ENCODE measurements at places on chromosomes 13 and 19.

DNA sequence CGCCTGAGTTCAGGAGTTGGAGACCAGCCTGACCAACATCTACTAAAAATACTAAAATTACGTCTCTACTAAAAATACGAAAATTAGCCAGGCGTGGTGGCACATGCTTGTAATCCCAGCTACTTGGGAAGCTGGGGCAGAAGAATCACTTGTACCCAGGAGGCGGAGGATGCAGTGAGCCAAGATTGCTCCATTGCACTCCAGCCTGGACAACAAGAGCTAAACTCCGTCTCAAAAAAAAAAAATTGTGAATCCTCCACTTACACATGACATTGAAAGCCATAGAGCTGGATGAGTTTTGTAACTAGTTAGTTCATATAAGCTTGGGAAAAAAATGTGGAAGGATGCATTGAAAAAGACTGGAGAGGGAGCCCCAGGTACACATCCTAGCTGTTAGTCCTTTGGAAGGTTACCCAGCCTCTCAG, 452 bp upstream of the PSMD8 start:
- no peak for DNase-seq

- peak; percentile 23 for DNase-seq
Observed at GRCh38 chr13:27450921-27451471, 632 bp upstream of the MTIF3 start.

- DNase-seq = no peak
Observed at GRCh38 chr13:22387899-22388298, 717.0 kb downstream of the FGF9 start.

DNA sequence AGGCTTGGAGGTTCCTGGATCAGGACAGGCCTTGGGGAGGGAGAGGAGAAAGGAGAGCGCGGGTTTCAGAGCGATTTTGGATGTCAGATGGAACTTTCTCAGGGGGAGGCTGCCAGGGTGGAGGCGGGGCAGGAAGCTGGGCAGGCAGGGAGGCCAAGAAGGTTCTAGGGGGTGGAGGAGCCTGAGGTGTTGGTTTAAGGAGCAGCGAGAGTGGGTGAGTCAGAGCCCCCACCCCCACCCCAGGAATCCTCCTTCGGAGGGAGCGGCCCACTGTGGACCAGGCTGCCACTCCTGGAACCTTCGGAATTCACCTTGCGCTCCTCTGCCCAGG, 15.9 kb upstream of the NOP53 start:
- DNase-seq = peak; percentile 96

GRCh38 chr13:31012655-31013024, 80.2 kb downstream of the TEX26 start:
- DNase-seq = peak; percentile 46

- no peak for DNase-seq
Observed at GRCh38 chr13:32895296-32895695, 120.9 kb upstream of the KL start.

DNA sequence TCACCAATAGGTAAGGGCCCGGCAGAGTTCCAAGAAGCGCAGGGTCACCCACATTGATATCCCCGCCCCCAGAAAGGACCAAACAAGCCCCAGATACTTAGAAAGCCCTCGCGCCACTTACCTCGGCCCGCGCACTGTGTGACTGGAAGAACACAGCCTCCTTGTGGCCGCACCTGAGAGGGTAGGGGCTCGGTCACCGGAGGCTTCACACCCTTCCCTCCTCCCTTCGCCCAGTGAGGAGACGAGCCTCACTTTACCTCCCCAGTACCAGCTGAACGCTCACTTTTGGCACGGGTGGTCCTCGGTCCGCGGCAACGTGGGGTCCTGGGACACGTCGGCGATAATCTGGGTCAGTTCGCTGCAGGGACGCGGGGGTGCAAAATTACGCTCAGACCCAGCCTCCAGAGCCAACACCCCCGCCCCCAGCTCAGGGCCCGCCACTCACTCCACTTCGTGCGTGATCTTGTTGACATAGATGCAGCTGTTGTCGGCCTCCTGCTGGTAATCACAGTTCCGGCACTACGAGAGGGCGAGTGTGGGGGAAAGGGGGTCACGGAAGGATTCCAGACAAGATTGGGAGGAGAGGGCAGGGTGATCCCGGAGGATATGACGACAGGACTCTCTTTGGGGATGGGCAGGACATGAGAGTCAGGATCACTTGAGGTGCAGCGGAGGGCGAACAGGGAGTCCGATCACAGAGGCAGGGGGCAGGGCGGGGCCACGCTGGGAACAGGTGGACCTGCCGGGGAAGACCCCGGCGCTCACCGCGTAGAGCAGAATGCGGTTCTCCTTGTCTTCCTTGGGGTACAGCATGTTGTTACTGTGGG, 568 bp downstream of the POLR2I start:
- peak; percentile 64 for DNase-seq

- no peak for DNase-seq
Observed at GRCh38 chr13:23848019-23848418, 41.2 kb downstream of the MIPEP start.

- no peak for DNase-seq
Observed at GRCh38 chr19:55119053-55119452, 1.6 kb upstream of the PPP1R12C start.

- peak; percentile 8 for DNase-seq
Observed at GRCh38 chr19:31589109-31589508, 239.9 kb upstream of the TSHZ3 start.

- DNase-seq = peak; percentile 1
Observed at GRCh38 chr13:85386424-85386823, 412.8 kb downstream of the SLITRK6 start.

DNA sequence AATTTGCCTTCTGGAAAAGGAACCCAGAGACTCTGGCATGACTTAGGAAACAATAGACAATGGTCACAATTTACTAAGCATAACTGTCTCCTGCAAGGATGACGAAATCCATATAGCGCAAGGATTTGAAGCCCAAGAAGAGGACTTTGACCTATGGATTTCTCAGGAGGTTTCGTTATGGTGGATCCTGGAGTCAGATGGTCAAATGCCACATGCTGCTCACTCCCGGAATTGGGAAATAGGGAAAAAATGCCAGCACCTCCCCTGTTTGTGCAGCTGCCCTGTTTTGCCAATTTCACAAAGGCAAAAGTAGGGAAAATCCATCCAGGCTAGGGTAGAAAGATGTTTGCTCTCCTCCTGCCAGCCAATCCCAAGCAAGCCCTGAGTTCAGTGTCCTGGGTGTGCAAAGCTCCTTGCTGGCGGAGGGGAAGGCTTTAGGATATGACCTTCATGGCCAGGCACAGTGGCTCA, 23.4 kb downstream of the RDH8 start:
- DNase-seq = no peak

DNA sequence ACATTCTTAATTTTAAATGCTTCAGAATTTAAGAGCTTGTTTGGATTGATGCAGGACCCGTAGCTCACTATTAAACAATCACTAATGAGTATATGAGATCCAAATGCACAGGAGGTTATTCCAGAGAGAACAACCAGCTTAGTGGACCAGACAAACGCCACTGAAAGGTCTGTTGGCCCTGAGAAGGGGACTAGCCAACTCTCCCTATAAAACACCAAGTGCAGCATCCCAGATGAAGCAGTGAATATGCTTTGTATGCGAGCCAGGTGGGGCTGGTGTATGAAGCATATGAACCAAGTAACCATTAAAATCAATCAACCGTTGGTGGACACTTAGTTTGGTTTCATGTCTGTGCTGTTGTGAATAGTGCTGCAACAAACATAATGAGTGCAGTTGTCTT, 9.8 kb upstream of the LILRB1 start:
- no peak for DNase-seq

DNA sequence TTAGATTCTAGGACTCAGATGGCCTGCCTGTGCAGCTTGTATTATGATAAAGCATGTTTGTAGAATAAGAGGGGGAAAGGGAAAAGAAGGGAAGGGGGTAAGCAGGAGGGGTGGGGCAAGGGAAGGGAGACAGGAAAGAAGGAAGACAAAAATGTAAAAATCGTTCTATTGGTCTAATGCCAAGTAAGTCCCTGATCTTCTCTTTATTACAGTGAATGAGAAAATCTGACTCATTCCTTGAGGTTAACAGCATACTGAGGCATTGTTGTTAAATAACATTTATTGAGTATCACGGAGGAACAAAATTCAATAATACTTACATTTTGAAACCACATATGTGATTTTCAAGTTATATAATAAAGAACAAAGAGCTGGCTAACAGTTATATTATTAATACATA, 1534.7 kb downstream of the OLFM4 start:
- DNase-seq = no peak

GRCh38 chr19:55227241-55228014, 1.1 kb downstream of the TMEM86B start:
- DNase-seq = no peak

DNA sequence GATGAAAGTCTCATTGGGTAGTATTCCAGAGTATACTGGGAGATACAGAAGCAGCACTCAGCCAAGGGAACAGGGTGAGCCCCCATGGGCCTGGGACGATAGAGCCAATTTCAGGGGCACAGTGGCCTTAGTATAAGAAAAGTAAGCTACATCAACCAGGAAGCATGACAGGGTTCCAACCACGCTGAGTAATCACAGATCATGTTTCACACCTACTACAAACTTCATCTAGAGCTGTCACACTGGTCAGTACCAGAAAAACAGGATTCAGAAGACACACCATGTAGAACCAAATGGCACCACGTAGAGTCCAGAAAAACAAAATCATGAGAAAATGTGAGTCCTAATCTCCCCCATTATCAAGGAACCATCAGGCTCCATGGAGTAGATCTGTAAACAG, 1292.4 kb upstream of the MIR17HG start:
- no peak for DNase-seq

DNA sequence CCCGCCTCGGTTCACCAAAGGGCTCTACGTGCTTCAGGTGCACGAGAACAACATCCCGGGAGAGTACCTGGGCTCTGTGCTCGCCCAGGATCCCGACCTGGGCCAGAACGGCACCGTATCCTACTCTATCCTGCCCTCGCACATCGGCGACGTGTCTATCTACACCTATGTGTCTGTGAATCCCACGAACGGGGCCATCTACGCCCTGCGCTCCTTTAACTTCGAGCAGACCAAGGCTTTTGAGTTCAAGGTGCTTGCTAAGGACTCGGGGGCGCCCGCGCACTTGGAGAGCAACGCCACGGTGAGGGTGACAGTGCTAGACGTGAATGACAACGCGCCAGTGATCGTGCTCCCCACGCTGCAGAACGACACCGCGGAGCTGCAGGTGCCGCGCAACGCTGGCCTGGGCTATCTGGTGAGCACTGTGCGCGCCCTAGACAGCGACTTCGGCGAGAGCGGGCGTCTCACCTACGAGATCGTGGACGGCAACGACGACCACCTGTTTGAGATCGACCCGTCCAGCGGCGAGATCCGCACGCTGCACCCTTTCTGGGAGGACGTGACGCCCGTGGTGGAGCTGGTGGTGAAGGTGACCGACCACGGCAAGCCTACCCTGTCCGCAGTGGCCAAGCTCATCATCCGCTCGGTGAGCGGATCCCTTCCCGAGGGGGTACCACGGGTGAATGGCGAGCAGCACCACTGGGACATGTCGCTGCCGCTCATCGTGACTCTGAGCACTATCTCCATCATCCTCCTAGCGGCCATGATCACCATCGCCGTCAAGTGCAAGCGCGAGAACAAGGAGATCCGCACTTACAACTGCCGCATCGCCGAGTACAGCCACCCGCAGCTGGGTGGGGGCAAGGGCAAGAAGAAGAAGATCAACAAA, 2.6 kb downstream of the PCDH17 start:
- peak; percentile 59 for DNase-seq

GRCh38 chr13:76968041-76968440, 19.7 kb downstream of the ACOD1 start:
- peak; percentile 18 for DNase-seq

DNA sequence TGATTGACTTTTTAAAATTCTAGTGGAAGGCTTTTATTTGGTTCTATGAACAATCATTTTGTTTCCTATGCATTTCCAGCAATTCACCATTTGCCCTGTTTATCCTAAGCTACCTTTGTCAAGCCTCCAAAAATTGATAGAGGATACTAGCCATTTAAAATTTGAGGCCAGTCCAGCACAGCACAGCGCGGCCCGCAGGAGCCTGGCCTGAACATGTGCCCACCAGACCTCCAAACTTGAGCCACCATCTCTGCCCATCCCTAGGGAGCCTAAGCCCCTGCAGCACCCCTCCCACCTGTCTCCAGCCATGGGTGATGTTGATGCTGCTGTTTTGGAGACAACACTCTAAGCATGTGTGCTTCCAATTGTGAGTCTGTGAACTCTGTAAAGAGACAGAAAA, 57.5 kb downstream of the SPRYD7 start:
- DNase-seq = no peak

GRCh38 chr19:18428173-18428786, 9.1 kb downstream of the SSBP4 start:
- no peak for DNase-seq
